ENCODE measurements at places on chromosomes 2 and 18. TPM values are rescaled to one million over a fixed set of nuclear protein-coding genes. Genes with fewer than 3 reads are reported as not detected.

The SULT1C3 gene
- not detected for polyA plus RNA-seq

GRCh38 chr2:7430421-7430868, 513.2 kb downstream of the RNF144A start:
- DNase-seq: no peak

The PAIP2B gene
- 0.42 TPM for polyA plus RNA-seq

DNA sequence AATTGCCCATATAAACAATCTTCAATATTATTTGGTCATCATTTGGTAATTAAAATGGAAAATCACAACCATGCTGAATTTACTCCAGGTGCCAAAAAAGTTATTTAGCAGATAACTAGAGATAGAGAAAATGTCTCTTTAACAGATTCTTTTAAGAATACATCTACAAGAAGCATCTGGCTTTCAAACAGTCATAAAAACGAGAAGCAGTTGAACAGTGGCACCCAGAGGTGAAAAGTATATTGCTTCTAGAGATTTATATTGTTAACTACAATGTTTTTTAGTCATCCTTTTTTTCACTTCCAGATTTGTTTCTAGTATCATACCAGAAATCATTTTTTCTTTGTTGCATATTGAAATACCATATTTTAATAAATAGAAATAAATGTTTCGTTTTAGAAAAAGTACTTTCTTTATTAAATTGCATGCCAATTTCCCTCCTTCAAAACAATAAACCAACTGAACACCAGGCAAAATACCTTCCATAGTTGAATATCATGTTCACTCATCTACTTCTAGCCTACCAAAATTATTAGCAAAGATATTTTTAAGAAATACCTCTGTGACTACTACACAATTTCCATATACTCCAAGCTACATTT, 65.4 kb upstream of the HNRNPA3 start:
- peak; percentile 40 for DNase-seq

- DNase-seq: no peak
These were observed 305.0 kb upstream of the MMADHC start for GRCh38 chr2:149892563-149892962.

GRCh38 chr2:95353055-95353575, 49.4 kb upstream of the FAHD2A start:
- no peak for DNase-seq

DNA sequence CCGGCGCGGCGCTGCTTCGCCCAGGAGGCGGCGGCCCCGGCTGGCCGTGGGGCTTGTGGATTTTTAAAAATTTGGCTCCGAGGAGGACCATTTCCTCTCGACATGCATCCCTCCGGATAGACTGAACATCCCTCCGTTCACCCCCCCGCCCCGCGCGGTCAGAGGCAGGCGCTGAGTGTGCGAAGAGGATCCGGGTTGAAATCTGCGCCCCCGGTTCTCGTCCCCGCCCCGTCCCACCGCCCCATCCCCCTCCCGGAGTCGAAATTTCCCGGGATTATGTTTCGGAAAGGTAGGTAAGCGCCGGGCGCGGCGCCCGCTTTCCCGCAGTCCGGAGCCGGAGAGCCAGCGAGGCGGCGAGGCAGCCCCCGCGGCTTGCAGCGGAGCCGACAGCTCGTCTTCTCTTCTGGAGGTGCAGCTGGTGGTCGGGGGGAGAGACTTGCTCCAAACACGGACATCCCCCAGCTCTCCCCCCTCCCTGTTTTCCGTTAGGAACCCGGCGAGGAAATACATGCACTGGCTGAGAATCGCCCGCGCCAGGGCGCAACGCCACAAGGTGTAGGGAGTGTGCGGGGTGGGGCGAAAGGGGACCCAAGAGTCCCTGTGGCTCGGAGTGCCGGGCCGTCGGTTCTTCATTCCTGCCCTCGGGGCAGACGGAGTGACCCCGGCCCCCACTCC, at the start of gene PRKCE:
PRKCE (plus strand) TSS at position 261 of the 675 bp plus-strand sequence.
- DNase-seq: no peak

DNA sequence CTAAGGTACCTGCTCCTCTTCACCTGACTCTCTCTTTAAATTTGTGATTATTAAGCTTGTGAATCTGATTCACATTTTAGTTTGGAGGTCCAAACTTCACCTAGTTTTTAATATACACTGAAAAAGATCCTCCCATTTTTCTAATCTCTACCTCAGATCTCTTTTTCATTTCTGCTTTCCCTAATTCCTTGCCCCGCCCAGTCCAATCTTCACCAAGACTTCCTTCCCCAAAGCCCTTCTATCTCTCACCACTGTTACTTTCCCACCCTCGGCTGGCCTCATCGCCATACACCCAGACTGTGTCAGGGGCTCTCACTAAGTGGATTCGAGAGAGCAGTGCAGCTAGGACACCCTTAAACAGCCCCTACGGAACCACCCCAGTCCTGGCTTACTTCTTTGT, 40.0 kb downstream of the LBH start:
- DNase-seq: no peak

DNA sequence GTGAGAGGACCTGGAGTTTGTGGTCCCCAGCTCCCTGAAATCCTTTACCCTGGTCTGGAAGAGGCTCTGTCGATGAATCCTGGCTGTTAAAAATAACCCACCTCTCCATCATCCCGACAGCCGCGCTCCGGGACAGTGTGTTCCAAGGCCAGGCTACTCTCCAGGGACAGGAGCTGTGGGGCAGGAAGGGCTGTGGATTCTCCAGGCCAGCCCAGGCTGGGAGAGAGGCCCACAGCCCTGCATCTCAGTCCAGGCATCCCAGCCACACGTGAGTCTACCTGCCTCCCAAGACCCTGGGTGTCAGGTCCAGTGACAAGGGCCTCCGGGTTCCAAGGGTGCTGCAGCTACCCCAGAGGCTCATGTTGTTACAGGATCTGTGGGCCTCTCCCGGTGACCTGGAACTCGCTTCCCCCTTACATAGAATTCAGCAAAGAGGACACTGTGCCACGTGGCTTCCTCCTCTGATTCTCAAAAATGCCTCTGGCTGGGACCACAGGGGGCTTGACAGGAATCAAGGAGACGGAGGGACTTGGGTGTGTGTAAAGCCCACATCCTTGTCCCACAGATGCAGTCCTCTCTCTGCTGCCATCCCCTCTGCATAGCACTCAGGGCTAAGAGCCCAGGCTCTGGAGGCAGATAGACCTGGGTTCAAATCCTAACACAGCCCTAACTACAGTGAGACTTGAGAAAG, 17.3 kb downstream of the ADRA2B start:
- no peak for DNase-seq

GRCh38 chr2:32262105-32262504, 2.6 kb downstream of the NLRC4 start:
- DNase-seq: no peak
